ENCODE measurements at places on chromosomes 6 and 20. TPM values are rescaled to one million over a fixed set of nuclear protein-coding genes. Genes with fewer than 3 reads are reported as not detected.

PRR18 gene
- total RNA-seq, result 0.05 TPM

PPIL6 gene
- total RNA-seq, result 1.3 TPM

DAAM2 gene
- total RNA-seq, result 1.1 TPM

RAMACL gene
- total RNA-seq, result 0.28 TPM

DNA sequence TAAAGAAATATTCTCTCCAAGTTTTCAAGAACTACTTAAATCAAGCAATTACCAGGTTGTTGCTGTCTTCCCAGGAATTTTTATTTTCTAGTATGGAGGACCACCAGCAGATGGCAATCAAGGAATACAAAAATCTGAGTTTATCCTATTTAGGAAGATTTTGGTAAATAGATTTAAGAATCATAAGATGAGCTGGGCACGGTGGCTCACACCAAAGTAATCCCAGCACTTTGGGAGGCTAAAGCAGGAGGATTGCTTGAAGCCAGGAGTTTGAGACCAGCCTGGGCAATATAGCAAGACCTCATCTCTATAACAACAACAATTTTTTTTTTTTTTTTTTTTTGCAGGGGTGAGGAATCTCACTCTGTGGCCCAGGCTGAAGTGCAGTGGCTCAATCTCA, 19.3 kb upstream of the SEC63 start:
- H3K27me3 ChIP-seq, result no peaks in the 10 kb centered on the region
- no peak overlapping the region for H3K27ac ChIP-seq
- no peaks in the 10 kb centered on the region for H3K4me1 ChIP-seq
- H3K36me3 ChIP-seq, result no peaks in the 10 kb centered on the region
- DNase-seq, result no peak

DNA sequence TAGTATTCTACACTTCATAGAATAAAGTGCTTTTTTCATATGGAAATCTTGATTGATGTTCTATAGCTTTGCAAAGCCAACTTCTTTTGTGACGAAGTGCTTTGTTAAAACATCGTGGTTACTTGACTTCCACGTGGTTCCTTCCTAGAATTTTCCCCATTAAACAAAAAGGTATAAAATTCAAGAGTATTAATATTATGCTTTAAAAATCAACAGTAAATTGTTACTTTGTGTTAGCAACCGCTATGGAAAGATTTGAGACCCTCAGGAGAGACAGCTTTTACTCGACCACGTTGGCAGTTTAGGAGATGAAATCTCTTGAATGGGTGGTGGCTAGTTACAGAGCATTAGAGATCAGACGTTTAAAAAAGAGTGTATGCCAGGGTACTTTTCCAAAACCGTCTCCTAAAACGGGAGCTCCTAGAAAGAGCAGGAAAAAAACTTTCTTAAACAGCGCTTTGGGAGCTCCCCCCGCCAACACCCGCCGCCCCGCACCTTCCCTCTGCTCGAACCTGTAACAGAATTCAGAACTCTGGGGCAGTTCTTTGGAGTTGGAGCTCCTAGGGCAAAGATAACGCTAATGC, 920 bp downstream of the GJA1 start:
- H3K27me3 ChIP-seq, result peaks cover 19% of the 10 kb centered on the region
- H3K4me1 ChIP-seq, result peaks cover 2% of the 10 kb centered on the region
- no peak for DNase-seq
- peak overlapping the region; percentile 37 for H3K4me3 ChIP-seq
- H3K27ac ChIP-seq, result peak overlapping the region; percentile 44

DNA sequence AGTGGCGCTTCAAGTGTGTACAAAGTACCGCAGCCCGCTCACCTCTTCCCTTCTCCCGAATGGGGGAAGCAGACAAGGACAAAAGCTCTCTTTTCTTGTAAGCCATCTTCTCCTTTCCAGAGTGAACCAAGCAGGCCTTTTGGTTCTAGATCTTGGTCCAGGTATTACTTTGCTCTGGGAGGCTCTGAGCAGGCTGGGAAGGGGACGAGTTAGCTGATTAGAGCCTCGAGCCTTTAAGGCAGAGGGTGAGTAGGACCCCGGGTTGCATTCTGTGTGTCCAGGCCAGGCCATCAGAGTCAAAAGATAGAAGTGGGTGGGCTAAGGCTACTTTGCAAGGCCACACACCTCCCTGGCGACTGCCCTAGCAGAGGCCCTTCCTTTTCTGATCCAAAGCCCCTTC, 57.6 kb downstream of the GTF2H5 start:
- no peaks in the 10 kb centered on the region for H3K27me3 ChIP-seq
- no peak overlapping the region for H3K27ac ChIP-seq
- H3K4me3 ChIP-seq, result no peak overlapping the region
- DNase-seq, result no peak
- H3K36me3 ChIP-seq, result no peaks in the 10 kb centered on the region
- H3K4me1 ChIP-seq, result peaks cover 1% of the 10 kb centered on the region

- H3K27ac ChIP-seq, result no peak overlapping the region
- no peaks in the 10 kb centered on the region for H3K36me3 ChIP-seq
- H3K27me3 ChIP-seq, result no peaks in the 10 kb centered on the region
- no peak for DNase-seq
These were observed 152.2 kb downstream of the LINC00237 start for GRCh38 chr20:20953738-20954618.

GRCh38 chr20:44704551-44704971, 10.6 kb upstream of the CCN5 start:
- H3K4me3 ChIP-seq, result no peak overlapping the region
- no peak for DNase-seq
- no peaks in the 10 kb centered on the region for H3K4me1 ChIP-seq
- peaks cover 2% of the 10 kb centered on the region for H3K27me3 ChIP-seq
- no peak overlapping the region for H3K27ac ChIP-seq

DNA sequence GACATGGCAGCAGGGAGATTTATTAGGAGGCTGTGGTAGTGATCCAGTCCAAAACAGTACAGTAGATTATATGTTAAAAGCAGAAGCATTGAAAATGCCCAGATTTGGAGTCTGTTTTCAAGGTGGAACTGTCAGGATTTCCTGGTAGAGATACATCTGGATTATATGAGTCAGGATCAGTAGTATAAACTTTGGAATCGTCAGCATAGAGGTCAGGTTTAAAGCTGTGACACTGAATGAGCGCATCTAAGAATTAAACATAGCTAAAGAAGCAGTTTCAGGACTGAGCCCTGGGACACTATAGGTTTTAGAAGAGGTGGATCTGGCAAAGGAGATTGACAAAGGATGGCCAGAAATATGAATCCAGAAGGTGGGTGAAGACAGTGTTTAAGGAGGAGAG, 60.4 kb downstream of the RNF144B start:
- H3K27me3 ChIP-seq, result no peaks in the 10 kb centered on the region
- H3K27ac ChIP-seq, result no peak overlapping the region
- no peaks in the 10 kb centered on the region for H3K36me3 ChIP-seq
- H3K4me3 ChIP-seq, result no peak overlapping the region

- peak; percentile 46 for DNase-seq
- H3K4me3 ChIP-seq, result no peak overlapping the region
- no peak overlapping the region for H3K27ac ChIP-seq
- H3K36me3 ChIP-seq, result no peaks in the 10 kb centered on the region
- no peaks in the 10 kb centered on the region for H3K4me1 ChIP-seq
- peaks cover 11% of the 10 kb centered on the region for H3K27me3 ChIP-seq
These were observed 10.6 kb downstream of the CTCFL start for GRCh38 chr20:57514273-57514751.

DNA sequence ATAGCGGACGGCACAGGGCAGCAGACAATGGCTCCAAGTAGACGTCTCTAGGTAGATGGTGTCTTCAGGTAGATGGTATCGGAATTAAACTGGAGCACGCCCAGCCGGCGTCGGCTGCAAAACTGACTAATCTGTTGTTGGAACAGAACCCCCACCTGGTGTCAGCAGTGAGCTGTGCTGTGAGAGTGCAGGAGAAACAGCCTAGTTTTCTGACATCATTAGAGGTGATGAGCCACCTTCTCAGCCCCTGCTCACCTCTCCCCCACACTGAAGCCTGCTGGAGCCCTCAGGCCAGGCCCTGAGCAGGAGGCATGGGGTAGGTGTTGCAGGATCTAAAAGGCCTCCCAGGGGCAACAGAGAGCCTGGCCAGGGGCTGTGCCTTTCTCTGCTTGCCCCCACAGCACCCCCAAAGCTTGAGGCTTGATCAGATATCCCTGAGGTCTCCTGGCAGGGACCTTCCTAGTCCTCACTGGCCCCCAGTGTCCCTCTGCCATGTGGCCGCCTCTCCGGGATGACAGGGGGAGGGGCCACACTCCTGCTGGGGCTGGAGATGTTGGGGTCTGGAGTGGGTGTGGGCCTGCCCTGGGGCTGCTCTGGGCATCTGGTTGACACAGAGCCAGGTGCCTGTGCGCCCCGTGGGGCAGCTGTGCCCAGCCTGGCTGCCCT, 6.9 kb upstream of the HELZ2 start:
- DNase-seq, result peak; percentile 47
- no peak overlapping the region for H3K27ac ChIP-seq
- H3K4me3 ChIP-seq, result no peak overlapping the region

DNA sequence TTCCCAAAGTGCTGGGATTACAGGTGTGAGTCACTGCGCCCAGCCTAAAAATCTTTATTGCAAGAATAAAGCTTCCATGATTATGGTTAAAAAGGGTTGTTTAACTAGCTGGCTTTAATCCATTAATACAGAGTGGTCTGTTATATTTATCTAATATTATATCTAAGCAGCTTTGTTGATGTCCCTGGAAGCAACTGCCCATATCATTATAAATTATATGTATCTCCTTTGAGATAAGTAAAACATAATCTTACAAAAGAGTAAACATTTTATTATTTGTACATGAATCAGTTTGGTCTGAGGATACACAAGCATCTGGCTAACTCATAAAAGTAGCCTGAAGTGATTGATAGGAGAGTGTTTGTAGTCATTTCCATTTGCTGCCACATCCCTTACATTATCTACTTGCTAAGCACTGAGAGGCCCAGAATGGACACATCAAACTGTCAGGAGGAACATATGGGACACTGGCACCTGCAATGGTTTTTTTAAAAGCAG, 46.9 kb downstream of the TRAF3IP2 start:
- H3K4me1 ChIP-seq, result peaks cover 50% of the 10 kb centered on the region
- peaks cover 12% of the 10 kb centered on the region for H3K36me3 ChIP-seq
- H3K27ac ChIP-seq, result peak overlapping the region; percentile 80
- DNase-seq, result no peak
- H3K27me3 ChIP-seq, result no peaks in the 10 kb centered on the region
- H3K4me3 ChIP-seq, result peak overlapping the region; percentile 10

GRCh38 chr6:131381052-131381708, 191.8 kb upstream of the ARG1 start:
- H3K36me3 ChIP-seq, result no peaks in the 10 kb centered on the region
- H3K27me3 ChIP-seq, result no peaks in the 10 kb centered on the region
- no peak overlapping the region for H3K27ac ChIP-seq
- H3K4me1 ChIP-seq, result no peaks in the 10 kb centered on the region

DNA sequence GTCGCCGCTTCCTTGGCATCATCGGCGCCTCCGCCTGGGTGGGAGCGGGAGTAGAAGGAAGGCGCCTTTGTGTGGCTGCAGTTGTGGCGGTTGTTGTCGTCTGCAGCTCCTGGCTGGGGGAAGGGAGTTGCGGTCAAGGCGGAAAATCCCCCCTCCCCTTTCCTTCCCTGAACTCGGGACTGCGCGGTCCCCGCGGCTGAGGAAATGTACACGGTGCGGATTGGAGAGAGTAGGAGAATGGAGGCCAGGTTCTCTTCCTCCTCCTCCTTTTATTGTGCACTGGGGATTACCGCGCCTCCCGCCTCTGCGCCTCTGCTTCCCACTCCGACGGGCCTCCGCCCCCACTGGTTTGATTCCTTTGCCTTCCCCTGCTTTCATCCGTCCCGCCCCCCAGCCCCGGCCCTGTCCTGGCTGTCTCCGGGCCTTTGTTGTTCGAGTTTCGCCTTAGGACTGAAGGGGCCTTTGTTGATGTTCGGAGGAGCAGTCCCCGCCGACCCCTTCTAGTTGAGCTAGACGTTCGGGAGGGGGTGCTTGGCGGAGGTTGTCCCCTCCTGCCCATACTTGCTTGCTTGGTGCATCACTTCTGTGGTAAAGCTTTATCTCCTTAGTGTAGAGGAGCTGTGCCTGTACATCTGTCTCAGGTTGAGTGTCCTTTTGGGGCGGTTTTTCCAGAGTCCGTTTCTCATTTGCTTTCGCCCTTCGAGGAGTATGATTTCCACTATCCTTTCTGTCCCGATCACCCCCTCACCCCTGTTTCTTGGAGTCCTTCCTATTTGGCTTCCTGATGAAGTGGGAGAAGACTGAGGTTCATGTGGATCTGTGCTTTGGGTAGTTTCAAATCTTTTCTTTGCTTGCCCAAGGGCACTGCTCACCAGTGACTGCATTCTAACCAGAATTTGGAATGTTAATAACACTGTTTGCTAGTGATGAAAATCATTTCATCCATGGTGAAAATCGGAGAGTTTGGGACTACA, 764 bp downstream of the ZNF292 start:
- no peaks in the 10 kb centered on the region for H3K36me3 ChIP-seq
- peak; percentile 61 for DNase-seq
- H3K4me3 ChIP-seq, result peak overlapping the region; percentile 63
- H3K4me1 ChIP-seq, result peaks cover 13% of the 10 kb centered on the region
- peak overlapping the region; percentile 99 for H3K27ac ChIP-seq

- no peak for DNase-seq
- no peak overlapping the region for H3K4me3 ChIP-seq
- peak overlapping the region; percentile 96 for H3K27ac ChIP-seq
- no peaks in the 10 kb centered on the region for H3K27me3 ChIP-seq
These were observed 62.8 kb downstream of the SNX9 start for GRCh38 chr6:157885876-157886275.

DNA sequence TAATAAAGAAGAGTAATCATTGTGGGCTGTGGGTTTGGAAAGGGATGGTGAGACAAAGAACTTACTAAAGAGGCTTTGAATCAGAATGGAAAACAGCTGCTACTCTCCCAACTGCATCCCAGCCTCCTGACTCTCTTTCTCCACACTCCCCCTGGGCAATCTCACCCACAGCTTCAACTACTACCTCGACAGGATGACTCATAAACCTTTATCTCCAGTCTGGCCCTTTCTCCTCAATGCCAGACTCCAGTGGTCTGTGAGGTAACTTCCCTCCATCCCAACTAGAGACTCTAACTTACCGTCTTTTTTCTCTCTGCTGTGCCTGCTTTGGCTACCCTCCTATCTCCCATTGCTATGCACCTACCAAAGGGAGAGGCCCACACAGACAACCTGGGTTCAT, 135.3 kb upstream of the RREB1 start:
- DNase-seq, result no peak
- H3K4me1 ChIP-seq, result no peaks in the 10 kb centered on the region
- no peak overlapping the region for H3K4me3 ChIP-seq
- no peak overlapping the region for H3K27ac ChIP-seq
- no peaks in the 10 kb centered on the region for H3K27me3 ChIP-seq

- H3K4me1 ChIP-seq, result no peaks in the 10 kb centered on the region
- no peak overlapping the region for H3K4me3 ChIP-seq
- DNase-seq, result no peak
- no peaks in the 10 kb centered on the region for H3K36me3 ChIP-seq
These were observed 16.2 kb upstream of the CHRNA4 start for GRCh38 chr20:63377256-63377941.

GRCh38 chr6:87282743-87283142, 39.6 kb upstream of the SMIM8 start:
- DNase-seq, result no peak
- H3K36me3 ChIP-seq, result no peaks in the 10 kb centered on the region
- no peak overlapping the region for H3K4me3 ChIP-seq
- H3K27ac ChIP-seq, result no peak overlapping the region
- no peaks in the 10 kb centered on the region for H3K27me3 ChIP-seq

GRCh38 chr6:32196682-32197616, 4.5 kb upstream of the GPSM3 start:
- no peaks in the 10 kb centered on the region for H3K27me3 ChIP-seq
- no peak for DNase-seq
- peak overlapping the region; percentile 85 for H3K4me3 ChIP-seq
- H3K27ac ChIP-seq, result peak overlapping the region; percentile 95
- H3K36me3 ChIP-seq, result no peaks in the 10 kb centered on the region
